ENCODE measurements at places on chromosomes 11 and 22.

DNA sequence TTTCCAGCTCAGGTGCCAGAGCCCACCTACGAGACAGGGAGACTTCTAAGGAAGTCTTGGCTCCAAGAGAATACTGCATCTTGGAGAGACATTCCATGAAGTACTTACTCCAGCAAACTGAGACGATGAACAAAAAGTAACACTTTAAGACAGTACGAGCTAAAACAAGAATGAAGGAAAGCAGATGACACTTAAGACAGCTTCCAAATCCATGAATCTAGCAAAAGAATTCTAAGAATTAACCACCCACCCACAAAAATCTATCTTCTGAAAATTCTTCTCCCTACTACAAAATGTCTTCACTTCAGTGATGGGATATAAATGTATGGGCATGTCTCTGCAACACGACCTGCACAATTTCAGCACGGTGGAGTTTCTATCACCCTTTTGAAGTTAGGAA lies 132.9 kb downstream of the C11orf58 start:
- no peak for DNase-seq

DNA sequence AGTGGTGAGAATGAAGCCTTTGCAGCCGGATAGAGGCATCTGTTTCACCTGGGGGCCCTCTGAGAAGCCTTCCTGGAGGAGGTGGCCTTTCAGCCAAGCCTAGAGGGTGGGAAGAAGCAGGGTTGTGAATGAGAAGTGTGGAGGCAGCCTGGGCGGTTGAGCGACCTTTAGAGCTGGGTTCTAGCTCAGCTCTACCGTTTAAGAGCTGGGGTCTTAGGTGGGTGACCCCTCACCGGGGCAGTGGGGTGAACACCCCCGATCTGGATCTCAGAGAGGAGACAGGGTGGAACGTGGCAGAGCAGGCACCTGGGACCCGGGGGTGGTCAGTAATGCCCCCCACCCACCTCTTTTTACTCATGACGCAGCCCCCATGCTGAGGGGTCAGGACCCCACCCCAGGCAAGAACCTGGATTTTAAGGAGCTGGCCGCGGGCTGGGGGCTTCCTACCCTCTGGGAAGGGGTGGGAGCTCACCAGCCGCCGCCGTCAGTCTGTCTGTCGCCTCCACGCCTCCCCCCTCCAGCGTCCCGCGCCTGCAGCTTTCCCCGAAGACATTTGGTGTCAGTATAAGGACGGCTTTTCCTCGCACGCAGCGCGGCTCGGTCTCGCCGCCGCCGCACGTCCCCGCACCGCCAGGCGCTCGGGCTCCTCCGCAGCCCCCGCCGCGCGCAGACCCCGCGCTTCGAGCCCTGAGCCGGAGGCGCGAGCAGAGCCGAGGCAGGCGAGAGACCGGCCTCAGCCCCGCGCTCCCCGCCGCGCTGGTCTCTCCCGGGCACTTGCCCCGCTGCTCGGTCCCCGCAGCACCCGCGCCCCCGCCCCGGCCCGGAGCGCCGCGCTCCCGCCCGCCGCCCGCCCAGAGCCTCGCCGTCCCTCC lies 13.3 kb upstream of the CACNA1I start:
- DNase-seq, result no peak

DNA sequence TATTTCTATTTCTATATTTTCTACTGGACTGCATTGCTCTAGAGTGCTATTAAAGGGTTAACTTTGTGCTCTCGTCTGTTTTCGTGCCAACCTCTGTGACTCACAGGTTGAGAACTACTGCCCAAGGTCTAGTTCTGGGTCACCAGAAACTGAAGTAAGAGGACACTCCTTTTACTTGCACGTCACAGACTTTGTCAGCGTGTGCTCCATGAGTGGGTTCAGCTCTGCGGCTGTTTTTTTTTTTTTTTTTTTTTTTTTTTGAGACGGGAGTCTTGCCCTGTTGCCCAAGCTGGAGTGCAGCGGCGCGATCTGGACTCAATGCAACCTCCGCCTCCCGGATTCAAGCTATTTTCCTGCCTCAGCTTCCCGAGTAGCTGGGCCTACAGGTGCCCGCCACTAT lies 49.8 kb downstream of the CLMP start:
- DNase-seq, result no peak

DNA sequence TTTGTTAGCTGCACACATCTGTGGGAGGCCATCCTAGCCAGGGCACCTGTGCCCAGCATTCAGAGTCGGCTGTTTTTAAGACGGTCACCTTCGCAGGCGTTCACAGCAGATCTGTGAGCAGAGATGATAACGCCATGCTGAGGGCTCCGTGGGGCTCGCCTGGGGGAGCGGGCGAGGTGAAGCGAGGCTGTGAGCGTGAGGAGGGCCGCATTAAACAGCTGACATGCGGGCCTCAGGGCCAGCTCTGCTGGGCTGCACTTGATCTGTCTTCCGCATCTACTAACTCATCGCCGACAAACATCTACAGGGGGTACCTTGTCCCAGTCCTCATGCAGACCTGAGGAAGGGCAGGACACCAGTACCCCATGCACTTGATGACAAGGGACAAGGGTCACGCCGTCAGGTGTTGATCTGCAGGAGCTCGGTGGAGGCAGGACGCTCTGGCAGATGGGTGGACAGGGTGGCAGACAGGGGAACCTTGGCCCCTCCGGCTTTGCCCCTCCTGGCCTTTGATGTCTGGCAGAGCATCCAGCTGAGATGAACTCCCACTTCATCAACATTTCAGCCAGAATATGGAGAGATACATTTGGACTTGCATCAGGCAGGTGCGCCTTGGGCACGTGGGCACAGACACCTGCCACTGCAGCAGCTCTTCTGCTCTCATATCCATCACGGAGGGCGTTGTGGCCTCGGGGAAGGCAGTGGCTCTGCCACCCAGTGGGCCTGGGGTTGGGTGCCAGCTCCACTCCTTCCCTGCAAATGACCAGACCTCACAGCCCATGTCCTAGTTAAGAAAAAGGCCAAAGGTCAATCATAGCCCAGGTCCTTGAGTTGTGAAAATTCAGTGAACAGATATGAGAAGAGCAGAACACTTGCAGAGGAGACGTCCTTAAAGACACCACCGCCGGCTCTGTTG lies 822.9 kb downstream of the BRD1 start:
- DNase-seq, result no peak

- no peak for DNase-seq
Observed at GRCh38 chr11:61994981-61995380, 27.5 kb upstream of the FTH1 start.
